ENCODE measurements at places on chromosomes 7 and 10.

DNA sequence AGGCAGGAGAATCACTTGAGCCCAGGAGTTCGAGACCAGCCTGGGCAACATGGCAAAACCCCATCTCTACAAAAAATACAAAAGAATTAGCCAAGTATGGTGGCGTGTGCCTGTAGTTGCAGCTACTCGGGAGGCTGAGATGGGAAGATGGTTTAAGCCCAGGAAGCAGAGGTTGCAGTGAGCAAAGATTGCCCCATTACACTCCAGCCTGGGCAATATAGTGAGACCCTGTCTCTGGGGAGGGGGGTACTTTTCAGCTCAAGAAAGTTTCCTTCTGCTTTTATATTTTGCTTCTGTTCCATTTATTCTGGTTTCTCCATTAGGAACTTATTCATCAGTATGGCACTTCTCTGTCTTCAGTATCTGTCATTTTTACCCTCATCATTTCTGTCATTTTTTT is 48.6 kb downstream of the COA1 start:
- DNase-seq = no peak

- no peak for DNase-seq
Measured at GRCh38 chr7:52005613-52006012, 689.0 kb upstream of the COBL start.

DNA sequence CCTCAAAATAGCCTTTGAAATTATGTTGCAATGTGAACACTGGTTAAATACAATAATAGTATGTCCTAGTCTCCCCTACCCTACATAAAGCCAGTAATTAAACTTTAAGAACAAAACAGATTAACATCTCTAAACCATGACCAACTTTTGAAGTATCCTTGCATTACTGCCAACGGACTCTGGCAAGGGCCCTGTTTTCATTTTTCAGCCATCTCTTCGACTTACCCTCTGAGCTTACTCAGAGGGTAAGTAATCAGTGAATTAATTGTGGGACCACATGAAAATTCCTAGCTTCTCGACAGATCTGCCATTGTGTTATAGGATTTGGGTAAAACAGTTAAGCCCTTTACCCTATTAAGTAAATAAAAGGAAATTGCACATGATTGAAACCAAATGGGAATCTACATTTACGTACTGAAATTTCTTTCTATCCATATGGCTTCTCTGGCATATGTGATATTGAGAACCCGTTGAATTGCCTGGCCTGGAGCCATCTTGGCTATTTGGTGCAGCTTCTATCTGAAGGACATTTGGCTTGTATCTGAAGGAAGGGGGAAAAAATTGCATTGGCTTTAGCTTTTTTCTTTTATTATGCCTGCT is 39.6 kb downstream of the DYNC1I1 start:
- DNase-seq = no peak

GRCh38 chr7:87369216-87369615 is 23.8 kb downstream of the CROT start:
- DNase-seq = no peak

DNA sequence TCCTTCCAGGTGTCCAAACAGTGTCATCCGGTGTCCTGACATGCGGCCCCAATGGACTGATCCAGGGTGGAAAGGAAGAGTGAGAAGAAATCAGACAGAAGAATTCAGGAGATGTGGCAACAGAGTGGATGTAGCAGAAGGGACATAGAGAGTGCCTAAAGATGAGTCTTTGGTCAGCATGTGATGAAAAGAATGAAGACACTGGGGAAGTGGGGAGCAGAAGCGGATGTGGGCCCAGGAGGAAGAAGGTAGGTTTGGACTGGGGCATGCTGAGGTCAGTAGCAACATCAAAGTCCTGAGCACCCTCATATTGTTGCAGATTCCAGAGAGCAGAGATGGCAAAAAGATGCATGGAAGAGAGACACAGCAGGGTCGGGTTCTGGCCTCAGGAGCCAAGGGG is 71.8 kb upstream of the STEAP1B start:
- no peak for DNase-seq
